Heart left ventricle (tissue), 16 donors: ENCODE measurements at places on chromosomes 4 and X. TPM values are rescaled to one million over a fixed set of nuclear protein-coding genes. Genes with fewer than 3 reads are reported as not detected.

Gene MAGEB6
- polyA plus RNA-seq, result not detected

GRCh38 chrX:40465735-40466551 lies 114.8 kb upstream of the ATP6AP2 start:
- DNase-seq, result no peak

- DNase-seq, result no peak
Measured at GRCh38 chrX:47158131-47158530, 13.1 kb downstream of the RBM10 start.

GRCh38 chrX:119784747-119785446 lies 6.5 kb downstream of the RPL39 start:
- no peak for DNase-seq

- DNase-seq, result no peak
Measured at GRCh38 chrX:153736871-153737441, 12.3 kb downstream of the ABCD1 start.

GRCh38 chr4:7096236-7096635 lies 28.4 kb upstream of the GRPEL1 start:
- DNase-seq, result no peak

DNA sequence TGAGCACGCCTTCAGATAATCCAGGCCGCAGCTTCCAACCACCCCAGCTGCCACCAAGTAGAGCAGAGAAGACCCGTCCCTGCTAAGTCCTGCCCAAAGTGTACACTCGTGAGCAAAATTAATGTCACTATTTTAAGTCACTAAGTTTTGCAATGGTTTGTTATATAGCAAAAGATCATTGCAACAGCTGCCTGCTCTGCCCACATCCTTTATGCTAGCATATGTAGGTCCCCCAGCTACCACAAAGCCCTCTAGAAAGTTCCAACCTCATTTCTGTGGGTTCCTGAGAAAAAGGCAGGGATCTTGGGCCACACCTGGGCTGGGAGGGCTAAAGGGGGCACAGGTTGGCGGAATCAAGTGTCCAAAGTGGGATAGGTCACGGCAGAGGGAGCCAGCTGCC lies 346.9 kb downstream of the BCOR start:
- no peak for DNase-seq

DNA sequence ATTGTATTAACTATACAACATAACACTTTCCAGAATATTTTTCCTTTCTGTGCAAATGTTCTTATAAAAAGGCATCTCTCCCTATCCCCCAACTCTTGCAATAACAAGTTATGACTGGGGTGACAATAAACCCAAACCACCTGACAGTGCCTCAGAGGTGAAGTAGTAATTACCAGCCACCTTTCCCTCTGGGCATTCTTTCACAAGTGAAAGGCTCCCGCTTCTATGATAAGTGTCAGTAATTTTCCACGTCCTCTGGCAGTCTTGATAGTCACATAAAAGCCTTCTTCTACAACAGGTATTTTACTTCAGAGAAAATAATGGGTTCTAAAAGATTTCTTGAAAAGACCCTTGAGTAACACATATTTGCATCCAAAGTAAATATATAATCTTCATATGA lies 82.7 kb downstream of the MANBA start:
- no peak for DNase-seq

- DNase-seq, result no peak
Measured at GRCh38 chr4:61877266-61877665, 677.1 kb downstream of the ADGRL3 start.

DNA sequence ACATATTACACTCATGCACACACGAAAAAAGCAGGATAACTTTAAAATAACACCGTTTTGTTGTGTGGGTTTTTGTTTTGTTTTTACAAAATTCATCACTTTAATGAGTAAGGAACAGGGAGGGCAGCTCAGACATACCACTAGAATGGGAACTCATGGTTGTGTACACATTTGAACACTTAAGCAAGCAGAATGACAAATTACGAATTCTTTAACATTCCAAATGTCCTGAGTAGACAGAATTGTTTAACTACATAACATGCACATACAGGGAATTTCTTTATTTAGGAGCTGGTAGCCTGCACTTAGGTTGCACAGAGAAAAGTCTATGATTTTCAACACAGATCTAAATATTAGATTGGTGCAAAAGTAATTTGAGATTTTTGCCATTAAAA lies 96.4 kb downstream of the ATP8A1 start:
- no peak for DNase-seq

GRCh38 chr4:20724915-20725314 lies 24.7 kb downstream of the PACRGL start:
- DNase-seq, result no peak

GRCh38 chrX:3136161-3136961 lies 95.1 kb downstream of the ARSF start:
- no peak for DNase-seq

DNA sequence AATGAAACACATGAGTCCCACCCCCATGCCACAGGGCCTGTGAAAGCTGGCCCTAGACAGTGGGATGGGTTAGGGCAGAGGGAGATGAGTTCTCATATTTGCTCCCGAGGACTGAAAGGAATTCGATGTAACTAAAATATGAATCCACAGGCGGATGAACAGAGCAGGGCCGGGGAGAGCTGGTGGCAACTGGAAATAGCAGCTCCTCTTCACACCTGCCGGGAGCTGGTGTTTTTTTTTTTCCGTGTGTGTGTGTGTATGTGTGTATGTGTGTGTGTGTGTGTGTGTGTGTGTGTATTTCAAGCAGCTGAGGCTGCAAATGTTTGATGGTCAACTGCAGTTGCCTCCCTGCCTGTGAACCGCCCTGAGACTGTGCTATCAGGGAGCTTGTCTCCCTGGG lies 115.1 kb upstream of the PSAPL1 start:
- no peak for DNase-seq

DNA sequence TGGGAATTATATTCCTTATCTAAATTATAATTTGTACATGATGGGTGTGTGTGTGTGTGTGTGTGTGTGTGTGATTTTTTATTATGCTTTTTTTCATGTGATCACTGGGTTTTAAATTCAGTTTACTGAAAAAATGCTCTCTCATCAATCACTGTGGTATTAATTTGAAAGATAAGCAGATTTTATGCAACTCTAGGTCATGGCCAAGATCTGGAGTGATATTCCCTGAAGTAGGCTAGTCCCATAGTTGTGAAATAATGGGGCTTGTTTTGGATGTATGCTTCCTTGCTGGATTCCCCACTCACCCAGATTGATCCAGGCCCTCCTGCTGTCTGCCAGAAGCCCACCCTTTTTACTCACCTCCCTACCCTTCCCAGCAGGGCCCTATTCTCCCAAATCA lies 22.0 kb upstream of the PGRMC2 start:
- no peak for DNase-seq

DNA sequence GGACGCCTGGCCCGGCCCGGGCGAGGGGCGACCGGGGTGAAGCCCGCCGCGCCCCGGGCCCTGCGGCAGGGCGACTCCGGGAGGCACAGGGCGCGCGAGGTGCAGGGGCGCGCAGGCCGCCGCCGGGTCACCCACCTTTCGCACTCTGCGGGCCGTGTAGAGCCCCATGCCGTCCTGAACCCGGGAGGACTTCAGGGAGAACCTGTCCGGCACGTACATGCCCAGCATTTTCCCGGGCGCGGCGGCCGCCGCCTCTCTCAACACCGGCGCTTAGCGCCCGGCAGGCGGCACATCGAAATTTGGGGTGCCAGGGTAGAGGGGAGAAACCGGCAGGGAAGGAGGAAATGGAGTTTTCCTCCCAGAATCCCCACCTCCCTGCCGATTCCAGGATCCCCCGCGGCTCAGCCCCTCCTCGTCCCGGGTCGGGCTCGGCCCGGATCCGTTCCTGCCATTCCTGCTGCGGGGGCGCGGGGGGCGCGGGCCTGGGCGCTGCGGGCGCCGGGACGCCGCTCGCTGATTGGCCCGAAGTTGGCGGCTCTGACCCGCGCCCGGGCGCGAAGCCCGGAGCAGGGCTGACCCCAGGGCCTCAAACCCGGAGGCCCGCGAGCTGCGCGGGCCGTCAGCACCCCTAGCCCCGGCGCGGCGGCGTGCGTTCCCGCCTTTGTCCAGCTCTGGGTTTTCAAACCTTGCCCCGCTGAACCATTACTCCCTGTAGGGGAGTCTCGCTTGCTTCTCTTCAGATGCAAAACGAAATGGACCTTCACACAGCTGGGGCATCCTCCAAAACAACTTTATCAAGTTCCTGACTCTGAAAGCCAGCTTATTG lies at the start of gene PRDM5:
TSS of gene PRDM5 (minus strand) at position 346 of the 826 bp plus-strand sequence. CDS start at position 228, 118 bp downstream.
- peak; percentile 71 for DNase-seq

- DNase-seq, result no peak
Measured at GRCh38 chr4:81148576-81148975, 66.4 kb downstream of the PRKG2 start.

DNA sequence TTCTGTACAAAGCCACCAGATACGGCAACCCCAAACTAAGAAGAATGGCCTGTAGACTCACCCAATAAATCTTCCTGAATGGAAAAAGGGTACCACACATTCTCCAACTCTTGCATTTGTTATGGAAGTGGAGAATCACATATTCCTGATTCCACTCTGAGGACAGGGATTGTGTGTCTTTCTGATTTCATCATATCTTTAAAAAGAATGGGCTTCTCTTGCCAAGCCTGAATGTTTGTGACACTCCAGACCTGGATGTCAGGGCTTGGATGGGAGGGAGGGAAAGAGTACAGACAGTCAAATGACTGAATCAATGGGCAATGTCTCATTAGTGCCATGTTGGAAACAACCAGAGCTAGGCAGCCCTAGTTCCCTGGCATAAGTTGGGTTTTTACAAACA lies 77.4 kb downstream of the PLAC1 start:
- DNase-seq, result no peak
